HepG2 (cell line): ENCODE measurements at places on chromosomes 1 and 21. TPM values are rescaled to one million over a fixed set of nuclear protein-coding genes. Genes with fewer than 3 reads are reported as not detected.

DNA sequence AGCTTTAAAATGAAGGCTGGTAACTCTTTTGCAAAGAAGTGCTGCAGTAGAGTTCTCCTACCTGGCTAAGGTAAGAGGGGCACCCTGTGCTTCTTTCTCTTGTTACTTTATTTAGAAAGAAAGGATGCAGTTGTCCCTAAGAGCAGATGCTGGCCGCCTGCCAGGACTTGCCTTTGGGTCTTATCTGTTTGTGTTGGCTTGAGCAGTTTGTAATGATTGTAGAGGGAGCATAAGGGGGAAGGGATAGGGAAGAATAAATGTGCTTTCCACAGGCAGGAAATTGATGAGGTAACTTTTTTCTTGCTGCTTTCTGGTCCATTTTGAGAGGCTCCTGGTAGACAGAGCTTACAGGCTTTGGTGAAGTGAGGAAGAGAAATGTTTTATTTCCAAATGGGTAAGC is 229.6 kb downstream of the HHAT start:
- H3K4me3 ChIP-seq, result no peak overlapping the region
- DNase-seq, result no peak
- no peaks in the 10 kb centered on the region for H3K4me1 ChIP-seq
- no peaks in the 10 kb centered on the region for H3K27me3 ChIP-seq
- H3K36me3 ChIP-seq, result no peaks in the 10 kb centered on the region
- H3K27ac ChIP-seq, result no peak overlapping the region

DNA sequence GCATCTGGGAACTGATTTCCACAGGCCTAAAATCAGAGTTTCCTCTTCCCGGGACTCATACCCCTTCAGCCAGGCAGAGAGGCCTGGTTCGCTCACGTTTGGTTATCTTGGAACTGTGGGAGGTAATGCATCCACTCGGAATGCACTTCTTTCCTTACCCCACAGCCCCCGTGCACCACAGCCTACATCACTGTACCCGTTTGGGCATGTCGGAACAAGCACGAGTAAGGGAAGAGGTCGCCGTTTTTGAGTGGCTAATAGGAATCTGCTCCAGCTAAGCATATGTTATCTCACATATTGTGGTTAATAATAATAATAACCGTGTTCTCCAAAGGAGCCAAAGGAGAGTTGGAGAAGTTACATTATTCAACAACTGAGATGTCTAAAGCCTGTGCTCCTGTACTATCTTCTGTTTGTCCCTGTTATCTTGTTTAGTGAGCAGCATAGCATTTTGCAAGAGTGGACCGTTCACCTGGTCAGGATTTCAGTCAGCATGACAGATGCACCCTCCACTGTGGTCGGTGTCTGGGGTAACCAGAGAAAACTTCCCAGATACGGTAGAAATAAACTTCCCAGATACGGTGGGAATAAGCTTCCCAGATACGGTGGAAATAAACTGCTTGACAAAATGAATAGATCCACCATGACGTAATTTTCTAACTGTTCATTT is 198.6 kb downstream of the SDCCAG8 start:
- no peak overlapping the region for H3K27ac ChIP-seq
- peak; percentile 18 for DNase-seq
- H3K4me1 ChIP-seq, result peaks cover 25% of the 10 kb centered on the region
- no peak overlapping the region for H3K4me3 ChIP-seq
- H3K27me3 ChIP-seq, result no peaks in the 10 kb centered on the region; the same call in 1 of the 2 replicates
- no peaks in the 10 kb centered on the region for H3K36me3 ChIP-seq

DNA sequence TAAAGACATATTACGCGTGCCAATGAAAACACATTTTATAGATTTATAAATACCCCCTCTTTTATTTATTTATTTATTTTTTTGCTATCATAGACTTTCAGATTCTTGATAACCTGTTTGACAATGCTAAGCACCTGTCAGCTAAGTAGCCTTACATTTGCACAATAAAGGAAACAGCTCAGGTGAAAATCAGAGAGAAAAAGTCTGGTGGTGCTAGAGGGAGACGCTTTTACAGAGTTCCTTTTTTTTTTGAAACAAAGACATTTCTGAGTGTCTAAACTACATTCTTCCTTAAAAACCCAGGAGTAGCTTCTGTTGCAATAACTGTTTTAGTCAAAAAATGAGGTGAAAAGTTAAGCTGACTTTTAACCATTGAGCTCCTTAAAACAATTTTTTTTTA is 1611.6 kb downstream of the NCAM2 start:
- H3K27me3 ChIP-seq, result no peaks in the 10 kb centered on the region
- H3K27ac ChIP-seq, result no peak overlapping the region
- no peak overlapping the region for H3K4me3 ChIP-seq
- H3K4me1 ChIP-seq, result no peaks in the 10 kb centered on the region
- no peak for DNase-seq

DNA sequence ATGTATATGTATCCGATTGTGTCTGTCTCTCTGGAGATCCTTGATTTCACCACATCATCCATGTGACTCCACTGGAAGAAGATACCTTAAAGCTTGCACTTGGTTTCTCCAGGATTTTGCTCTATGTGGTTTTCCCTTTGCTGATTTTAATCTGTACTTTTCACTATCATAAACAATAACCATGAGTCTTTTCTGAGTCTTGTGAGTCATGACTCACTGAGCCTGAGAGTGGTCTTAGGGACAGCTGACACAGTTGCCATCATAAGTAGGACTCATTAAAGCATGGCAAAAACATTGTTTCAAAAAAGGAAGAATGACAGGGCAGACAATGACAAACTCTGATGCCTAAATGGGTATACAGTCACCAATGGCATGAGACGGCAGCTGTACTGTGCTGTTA is 226.2 kb downstream of the AKT3 start:
- H3K27me3 ChIP-seq, result no peaks in the 10 kb centered on the region
- peaks cover 6% of the 10 kb centered on the region; the same call in 1 of the 2 replicates for H3K4me1 ChIP-seq
- no peak overlapping the region for H3K4me3 ChIP-seq

The CIART gene
- total RNA-seq, result not detected in 2 replicates

GRCh38 chr1:36769886-36770830 is 264.2 kb downstream of the GRIK3 start:
- H3K27ac ChIP-seq, result no peak overlapping the region
- H3K4me3 ChIP-seq, result no peak overlapping the region
- H3K27me3 ChIP-seq, result peaks cover 46% of the 10 kb centered on the region; the same call in 2 of the 3 replicates
- H3K4me1 ChIP-seq, result no peaks in the 10 kb centered on the region

GRCh38 chr1:66258404-66259105 is 275.4 kb upstream of the SGIP1 start:
- H3K36me3 ChIP-seq, result no peaks in the 10 kb centered on the region
- no peaks in the 10 kb centered on the region for H3K27me3 ChIP-seq
- DNase-seq, result no peak
- H3K4me3 ChIP-seq, result no peak overlapping the region

The HLX gene
- total RNA-seq, result 0.06 and 0.35 TPM in 2 replicates

DNA sequence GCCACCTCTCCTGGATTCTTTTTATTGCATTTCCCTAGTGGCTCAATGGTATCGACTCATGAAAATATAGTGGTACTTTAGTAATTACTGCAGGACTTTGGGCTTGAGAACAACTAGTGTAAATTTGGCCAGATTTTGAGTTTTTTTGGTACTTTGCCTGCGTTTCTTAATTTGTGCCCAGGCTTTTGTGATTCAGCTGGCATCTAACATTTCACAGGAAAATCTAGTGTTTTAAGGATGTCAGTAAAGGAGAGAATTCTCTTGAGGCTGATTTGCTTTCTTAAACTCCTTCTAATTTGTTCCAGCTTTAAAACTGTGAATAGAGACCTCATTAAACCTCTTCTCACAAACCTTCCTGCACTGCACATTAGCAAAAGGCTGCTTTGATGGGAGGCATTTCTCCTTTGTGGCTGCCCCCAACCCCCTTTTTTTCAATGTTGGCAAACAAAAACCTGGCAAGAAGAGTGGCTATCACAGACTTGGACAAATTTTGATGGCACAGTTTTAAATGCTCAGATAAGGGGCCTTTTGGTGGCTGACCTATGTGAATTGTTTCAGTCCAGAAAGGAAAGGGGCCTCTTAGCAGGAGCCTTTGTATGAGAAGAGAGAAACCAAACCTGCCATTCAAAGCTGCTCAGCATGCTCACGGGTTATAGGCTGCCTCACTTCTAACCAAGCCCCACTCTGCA is 113.4 kb upstream of the RAVER2 start:
- no peak for DNase-seq
- H3K4me3 ChIP-seq, result no peak overlapping the region
- H3K27ac ChIP-seq, result no peak overlapping the region
- H3K27me3 ChIP-seq, result peaks cover 4% of the 10 kb centered on the region; the same call in 2 of the 3 replicates
- H3K36me3 ChIP-seq, result no peaks in the 10 kb centered on the region

DNA sequence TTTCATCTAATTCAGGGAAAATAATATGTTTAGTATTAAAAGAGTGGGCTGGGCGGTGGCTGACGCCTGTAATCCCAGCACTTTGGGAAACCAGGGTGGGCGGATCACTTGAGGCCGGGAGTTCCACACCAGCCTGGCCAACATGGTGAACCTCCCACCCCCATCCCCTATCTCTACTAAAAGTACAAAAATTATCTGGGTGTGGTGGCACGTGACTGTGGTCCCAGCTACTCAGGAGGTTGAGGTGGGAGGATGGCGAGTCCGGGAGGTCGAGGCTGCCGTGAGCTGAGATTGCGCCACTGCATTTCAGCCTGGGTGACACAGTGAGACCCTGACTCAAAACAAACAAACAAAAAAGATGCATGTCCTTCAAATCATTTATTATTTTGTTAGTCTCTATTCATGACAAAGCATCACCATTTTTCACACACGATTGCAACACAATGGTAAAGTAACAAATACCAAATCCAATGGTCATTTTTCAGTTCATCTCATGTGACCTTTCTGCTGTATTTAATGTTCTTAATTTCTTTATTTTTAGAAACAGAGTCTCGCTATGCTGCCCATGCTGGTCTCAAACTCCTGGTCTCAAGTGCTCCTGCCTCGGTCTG is 1.0 kb downstream of the MSH4 start:
- peaks cover 28% of the 10 kb centered on the region for H3K36me3 ChIP-seq
- H3K4me3 ChIP-seq, result no peak overlapping the region
- H3K27ac ChIP-seq, result no peak overlapping the region
- H3K27me3 ChIP-seq, result no peaks in the 10 kb centered on the region

- peak within 1 kb of the TSS; percentile 64; the same call in 1 of the 2 replicates for H3K4me3 ChIP-seq
- no peaks in the 10 kb centered on the region for H3K36me3 ChIP-seq
These were observed at the start of gene AK5 for GRCh38 chr1:77281491-77282186. Gene AK5 (plus strand): TSS chr1:77282019. CDS start chr1:77282314, 295 bp downstream.

DNA sequence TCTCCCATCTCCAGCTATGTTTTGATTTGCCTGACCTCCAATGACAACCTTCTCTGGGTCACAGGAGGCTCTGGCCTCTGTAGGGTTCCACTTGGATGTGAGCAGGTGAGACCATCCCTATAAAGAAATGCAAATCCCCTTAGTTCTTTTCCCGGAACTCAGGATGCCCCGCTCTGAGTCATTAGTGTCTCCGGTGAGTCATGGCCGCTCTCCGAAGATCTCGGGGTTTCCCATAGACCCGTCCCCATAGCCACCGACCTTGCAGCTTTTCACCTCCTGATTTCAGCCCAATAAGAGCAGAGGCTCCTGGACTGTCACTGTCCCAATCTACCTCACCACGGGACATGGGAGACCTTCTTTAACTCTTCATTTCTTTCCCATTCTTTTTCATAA is 98.2 kb downstream of the PGBD5 start:
- no peak overlapping the region for H3K4me3 ChIP-seq
- H3K36me3 ChIP-seq, result no peaks in the 10 kb centered on the region
- no peak overlapping the region for H3K27ac ChIP-seq

GRCh38 chr1:113850127-113850796 is 21.2 kb downstream of the PTPN22 start:
- H3K4me1 ChIP-seq, result no peaks in the 10 kb centered on the region
- no peak overlapping the region for H3K4me3 ChIP-seq
- H3K27ac ChIP-seq, result no peak overlapping the region
- H3K36me3 ChIP-seq, result no peaks in the 10 kb centered on the region
- no peaks in the 10 kb centered on the region for H3K27me3 ChIP-seq

DNA sequence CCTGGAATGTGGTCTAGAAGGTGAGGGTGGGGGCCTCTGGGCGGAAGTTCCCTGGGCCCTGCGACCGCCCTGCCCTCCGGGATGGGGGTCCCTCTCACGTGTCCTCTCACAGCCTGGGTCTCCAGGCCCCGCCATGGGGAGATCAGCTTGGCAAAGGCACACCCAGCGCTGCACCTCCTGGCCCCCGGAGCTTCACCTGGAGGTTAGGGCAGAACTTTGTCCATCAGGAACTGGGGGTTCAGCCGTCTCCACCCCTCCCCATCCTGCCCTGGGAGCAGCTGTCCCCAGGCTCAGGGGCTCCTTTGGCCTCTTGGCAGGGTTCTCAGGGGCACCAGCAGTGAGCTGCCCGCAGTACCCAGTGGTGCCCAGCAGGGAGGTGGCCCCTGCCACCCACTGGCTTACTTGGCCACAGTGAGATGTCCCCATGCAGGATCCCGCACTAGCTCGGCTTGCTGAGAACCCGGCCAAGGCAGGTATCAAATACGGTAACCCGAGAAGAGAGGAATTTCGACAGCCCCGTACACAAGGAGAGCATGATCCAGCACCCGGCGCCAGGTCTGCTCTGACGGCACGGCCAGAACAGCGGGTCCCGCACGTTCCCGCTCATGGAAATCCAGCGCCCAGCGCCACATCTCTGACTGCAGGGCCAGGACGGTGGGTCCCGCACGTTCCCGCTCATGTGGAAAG is 36.7 kb downstream of the RRP1 start:
- H3K36me3 ChIP-seq, result no peaks in the 10 kb centered on the region
- H3K27ac ChIP-seq, result no peak overlapping the region
- peak overlapping the region; percentile 33 for H3K4me3 ChIP-seq
- peaks cover 35% of the 10 kb centered on the region for H3K27me3 ChIP-seq
